ENCODE measurements at places on chromosomes 2 and 18.

GRCh38 chr2:104875262-104875661, 21.3 kb downstream of the POU3F3 start:
- H3K4me1 ChIP-seq = peaks cover 22% of the 10 kb centered on the region
- H3K27me3 ChIP-seq = peaks cover 41% of the 10 kb centered on the region
- ATAC-seq = no peak

- H3K4me3 ChIP-seq = no peak overlapping the region
- no peak overlapping the region for H3K27ac ChIP-seq
- no peaks in the 10 kb centered on the region for H3K4me1 ChIP-seq
Measured at GRCh38 chr2:100653449-100654035, 90.7 kb downstream of the PDCL3 start.

GRCh38 chr18:78622251-78622906, 357.2 kb upstream of the SALL3 start:
- ATAC-seq = no peak
- peaks cover 14% of the 10 kb centered on the region for H3K27me3 ChIP-seq
- H3K4me3 ChIP-seq = no peak overlapping the region
- peaks cover 19% of the 10 kb centered on the region for H3K4me1 ChIP-seq
- H3K36me3 ChIP-seq = no peaks in the 10 kb centered on the region

- H3K27ac ChIP-seq = no peak overlapping the region
- peaks cover 25% of the 10 kb centered on the region for H3K27me3 ChIP-seq
- no peaks in the 10 kb centered on the region for H3K4me1 ChIP-seq
- ATAC-seq = no peak
Measured at GRCh38 chr2:226310146-226310545, 489.5 kb downstream of the IRS1 start.

GRCh38 chr2:73133566-73134197, 20.9 kb upstream of the RAB11FIP5 start:
- no peak overlapping the region for H3K27ac ChIP-seq
- no peak for ATAC-seq
- no peaks in the 10 kb centered on the region for H3K36me3 ChIP-seq
- no peak overlapping the region for H3K4me3 ChIP-seq
- H3K4me1 ChIP-seq = no peaks in the 10 kb centered on the region
- peaks cover 27% of the 10 kb centered on the region for H3K27me3 ChIP-seq

DNA sequence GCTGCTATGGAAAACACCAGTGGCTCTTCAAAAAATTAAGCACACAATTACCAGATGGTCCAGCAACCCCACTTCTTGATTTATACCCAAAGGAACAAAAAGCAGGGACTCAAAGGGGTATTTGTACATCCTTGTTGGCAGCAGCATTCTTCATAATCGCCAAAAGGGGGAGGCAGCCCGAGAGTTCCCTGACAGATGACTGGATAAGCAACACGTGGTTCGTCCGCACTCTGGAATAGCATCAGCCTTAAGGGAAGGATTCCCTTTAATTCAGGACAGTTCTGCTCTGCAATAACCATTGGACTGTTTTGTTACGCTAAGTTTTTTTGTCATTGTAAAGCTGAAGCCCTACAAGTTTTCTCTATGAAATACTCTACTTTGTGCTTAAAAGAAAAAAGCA, 76.7 kb upstream of the TWIST2 start:
- peaks cover 36% of the 10 kb centered on the region for H3K27me3 ChIP-seq
- ATAC-seq = no peak
- no peak overlapping the region for H3K4me3 ChIP-seq
- H3K36me3 ChIP-seq = peaks cover 8% of the 10 kb centered on the region
- H3K4me1 ChIP-seq = peaks cover 12% of the 10 kb centered on the region
- no peak overlapping the region for H3K27ac ChIP-seq

DNA sequence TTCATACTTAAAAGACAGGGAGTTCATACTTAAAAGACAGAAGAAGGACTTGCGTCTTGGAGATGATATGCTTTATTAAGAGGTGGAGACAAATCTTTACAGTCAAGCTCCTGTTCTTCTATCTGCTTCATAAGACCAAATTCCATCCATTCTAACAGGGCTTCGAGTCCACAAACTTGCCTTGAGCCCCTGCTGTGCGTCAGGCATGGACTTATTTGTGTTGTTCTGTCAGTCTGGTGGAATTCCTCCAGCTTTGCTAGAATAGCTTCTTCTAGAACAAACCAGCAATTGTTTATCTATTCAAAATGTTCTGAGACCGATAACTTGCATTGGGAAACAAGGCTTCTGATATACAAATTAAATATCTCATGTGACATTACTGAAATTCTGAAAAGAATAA, 73.9 kb upstream of the SOX11 start:
- H3K36me3 ChIP-seq = no peaks in the 10 kb centered on the region
- no peaks in the 10 kb centered on the region for H3K4me1 ChIP-seq
- no peak overlapping the region for H3K27ac ChIP-seq
- H3K27me3 ChIP-seq = no peaks in the 10 kb centered on the region

DNA sequence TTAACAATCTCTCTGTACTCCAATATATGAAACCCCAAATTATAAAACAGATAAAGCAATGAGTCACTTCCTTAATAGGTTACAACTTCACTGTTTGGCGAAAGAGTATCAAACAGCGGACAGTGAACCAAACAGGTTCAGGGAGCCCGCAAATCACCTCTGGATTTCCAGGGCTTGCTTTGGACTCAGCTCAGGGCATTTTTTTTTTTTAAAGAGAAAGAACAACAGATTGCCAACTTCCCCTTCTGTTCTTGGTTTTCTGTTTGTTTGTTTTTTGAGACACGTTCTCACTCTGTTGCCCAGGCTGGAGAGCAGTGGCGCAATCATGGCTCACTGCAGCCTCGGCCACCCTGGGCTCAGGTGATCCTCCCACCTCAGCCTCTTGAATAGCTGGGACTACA, 52.7 kb downstream of the ABCB11 start:
- no peaks in the 10 kb centered on the region for H3K27me3 ChIP-seq
- H3K4me3 ChIP-seq = no peak overlapping the region
- ATAC-seq = no peak
- no peaks in the 10 kb centered on the region for H3K36me3 ChIP-seq
- no peaks in the 10 kb centered on the region for H3K4me1 ChIP-seq

DNA sequence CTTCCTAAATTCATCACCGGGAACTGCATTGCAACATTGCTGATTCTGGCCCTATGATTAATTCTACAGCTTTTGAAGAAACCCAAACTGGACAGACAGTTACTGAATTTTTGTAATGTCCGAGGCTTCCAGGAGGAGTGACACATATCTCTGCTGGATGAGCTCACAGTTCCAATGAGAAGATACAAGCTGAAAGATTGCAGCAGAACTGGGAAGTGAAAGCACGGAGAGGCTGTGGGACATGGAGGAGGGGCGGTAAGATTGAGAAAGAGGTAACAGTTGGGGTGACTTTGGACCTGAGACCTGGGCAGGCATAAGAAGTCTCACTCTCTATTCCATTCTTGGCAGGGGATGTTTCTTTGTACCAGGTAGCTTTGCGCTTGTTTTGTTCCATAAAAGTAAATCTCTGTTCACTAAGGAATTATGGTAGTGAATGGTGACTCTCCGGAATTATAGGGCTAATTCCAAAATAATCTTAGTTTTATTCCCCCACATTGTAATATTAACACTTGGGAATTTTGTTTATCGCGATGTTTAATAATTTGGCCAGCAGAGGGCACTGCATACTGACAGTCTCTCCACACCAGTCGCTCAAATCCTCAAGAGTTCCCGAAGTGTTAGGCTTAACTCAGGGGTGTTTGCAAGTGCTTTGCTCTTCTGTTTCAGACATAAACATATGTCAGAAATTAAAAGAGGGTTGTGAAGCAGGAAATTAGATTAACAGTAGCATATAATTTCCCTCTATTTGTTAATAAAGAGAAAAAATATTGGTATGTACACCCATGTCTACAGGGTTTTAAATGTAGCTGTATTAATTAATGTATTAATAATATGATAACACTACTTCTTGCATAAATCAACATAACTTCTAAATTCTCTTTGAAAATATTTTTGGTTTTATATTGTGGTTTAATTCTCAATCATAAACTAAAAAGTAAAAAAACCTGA, 201.4 kb downstream of the SOCS6 start:
- no peak for ATAC-seq
- H3K4me1 ChIP-seq = no peaks in the 10 kb centered on the region
- no peaks in the 10 kb centered on the region for H3K36me3 ChIP-seq
- no peak overlapping the region for H3K27ac ChIP-seq
- H3K4me3 ChIP-seq = no peak overlapping the region
- peaks cover 18% of the 10 kb centered on the region for H3K27me3 ChIP-seq

DNA sequence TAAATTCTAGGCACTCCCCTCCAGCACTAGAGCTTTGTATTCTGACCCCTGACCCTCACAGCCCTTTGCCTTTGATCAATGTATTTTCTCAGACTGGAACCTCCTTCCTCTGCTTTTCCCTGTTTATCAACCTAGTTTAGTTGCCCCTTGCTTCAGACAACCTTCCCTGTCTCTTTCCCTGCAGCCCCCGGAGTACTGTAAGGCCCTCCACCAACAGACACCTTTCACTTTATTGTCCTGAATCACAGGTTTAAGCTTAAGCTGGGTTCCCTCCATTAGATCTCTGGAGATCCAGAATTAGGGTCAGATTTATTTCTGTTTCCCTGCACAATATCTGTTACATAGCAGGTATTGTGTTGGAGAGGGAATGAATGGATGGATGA, 140.2 kb downstream of the DDX1 start:
- no peak for ATAC-seq
- H3K27ac ChIP-seq = no peak overlapping the region
- H3K4me1 ChIP-seq = peaks cover 32% of the 10 kb centered on the region
- no peak overlapping the region for H3K4me3 ChIP-seq
